IPS DF 6.9 (cell line): ENCODE measurements at places on chromosomes 12 and 14.

DNA sequence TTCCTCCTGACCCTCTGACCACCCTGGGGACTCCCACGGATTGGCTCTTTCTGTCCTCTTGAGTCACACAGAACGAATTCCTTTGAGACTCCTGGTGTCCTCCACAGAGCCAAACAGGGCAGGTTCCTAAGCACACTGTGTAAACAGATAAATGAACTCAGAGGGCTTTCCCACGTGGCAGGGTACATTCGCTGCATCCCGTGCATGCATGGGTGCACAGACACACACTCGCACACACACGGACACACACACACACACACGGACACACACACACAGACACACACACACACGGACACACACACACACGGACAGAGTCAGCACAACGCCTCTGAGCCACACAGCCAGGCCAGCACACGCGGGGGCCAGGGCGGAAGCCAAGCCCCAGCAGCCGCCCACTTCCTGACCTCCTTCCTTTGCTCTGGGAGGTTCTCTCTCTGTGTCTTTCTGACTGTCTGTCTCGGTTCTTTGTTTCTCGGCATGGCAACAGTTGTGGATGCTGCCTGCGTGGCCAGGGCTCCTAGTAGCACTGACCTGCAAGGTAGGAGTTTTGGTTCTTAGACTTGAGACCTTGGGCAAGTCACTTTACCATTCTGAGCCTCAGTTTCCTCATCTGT, 706 bp downstream of the CRACR2A start:
- DNase-seq = no peak

DNA sequence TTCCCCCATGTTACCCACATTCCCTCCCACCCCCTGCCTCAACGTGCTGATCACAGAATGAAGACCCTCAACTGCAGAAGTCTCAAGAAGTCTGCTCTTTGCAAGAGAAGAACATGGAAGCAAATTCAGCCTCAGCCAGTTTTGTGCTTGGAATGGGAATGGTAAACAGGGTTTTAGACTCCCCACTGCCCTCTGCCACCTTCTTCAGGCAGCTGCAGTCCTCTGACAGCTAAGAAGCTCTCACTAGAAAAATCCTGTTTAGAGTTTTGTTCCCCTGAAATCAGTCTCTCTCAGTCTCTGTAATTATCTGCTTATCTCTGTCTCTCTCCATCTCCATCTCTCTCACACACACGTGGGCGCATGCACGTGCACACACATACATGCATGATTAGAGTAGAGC, 85.4 kb downstream of the CRACR2A start:
- DNase-seq = no peak

- no peak for DNase-seq
Observed at GRCh38 chr12:122799641-122800243, 25.4 kb downstream of the CCDC62 start.

DNA sequence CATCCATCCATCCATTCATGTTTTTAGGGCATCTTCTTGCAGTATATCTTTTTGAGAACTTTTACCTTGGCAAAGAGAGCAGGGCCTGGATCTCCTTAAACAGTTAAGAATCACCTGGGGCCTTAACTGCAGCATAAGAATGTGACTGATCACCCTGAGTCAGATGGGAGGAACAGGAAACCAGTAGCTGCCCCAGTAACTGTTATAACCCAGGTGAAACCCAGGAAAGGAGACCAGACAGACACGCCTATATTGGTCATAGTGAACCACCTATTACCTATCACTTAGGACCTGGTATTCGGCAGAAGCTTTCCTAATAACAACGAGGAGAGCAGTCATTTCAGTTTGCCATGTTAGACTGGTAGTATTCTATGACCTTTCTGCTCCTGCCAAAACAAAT, 43.4 kb upstream of the NR2C1 start:
- DNase-seq = no peak

- DNase-seq = no peak
Observed at GRCh38 chr12:27572486-27573255, 48.7 kb downstream of the PPFIBP1 start.

- no peak for DNase-seq
Observed at GRCh38 chr14:38387821-38388220, 131.9 kb upstream of the CLEC14A start.

DNA sequence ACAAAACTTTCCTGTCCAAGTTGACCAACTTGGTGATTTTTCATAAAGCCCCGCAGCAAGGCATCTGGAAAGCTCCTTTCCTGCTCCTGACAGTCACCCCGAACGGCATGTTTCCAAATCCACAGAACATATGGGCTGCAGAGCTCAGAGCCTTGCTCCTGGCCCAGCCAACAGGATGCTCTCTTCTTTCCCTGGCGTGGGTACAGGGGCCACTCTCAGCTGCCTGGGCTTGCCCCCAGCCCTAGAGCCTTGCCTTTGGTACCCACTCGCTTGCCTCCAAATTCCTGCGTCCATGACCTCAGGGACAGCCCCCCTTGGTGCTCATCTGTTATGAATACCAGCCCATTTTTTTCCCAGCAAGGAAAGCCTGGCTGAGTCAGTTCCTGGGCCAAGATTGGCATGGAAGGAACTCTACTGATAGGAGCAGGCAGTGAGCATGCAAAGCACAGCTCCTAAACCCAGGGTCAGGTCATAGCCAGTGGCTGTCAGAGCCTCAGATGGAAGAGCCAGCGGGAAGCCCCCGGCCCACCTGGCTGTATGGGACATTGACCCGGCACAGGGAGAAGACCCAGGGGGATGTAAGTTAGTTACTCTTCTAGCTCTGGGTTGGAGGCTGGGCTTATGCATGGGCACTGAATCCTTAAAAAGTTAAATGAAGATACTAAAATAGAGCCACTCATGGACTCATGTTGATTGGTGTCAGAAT, 105.3 kb upstream of the RTL1 start:
- DNase-seq = no peak

GRCh38 chr12:121144416-121144914, 11.8 kb downstream of the P2RX7 start:
- no peak for DNase-seq

GRCh38 chr14:26835979-26836570, 238.2 kb upstream of the NOVA1 start:
- no peak for DNase-seq

- no peak for DNase-seq
Observed at GRCh38 chr14:96752594-96752993, 44.6 kb upstream of the VRK1 start.

- DNase-seq = no peak
Observed at GRCh38 chr14:32824195-32824594, 114.5 kb upstream of the NPAS3 start.

- DNase-seq = no peak
Observed at GRCh38 chr12:92927436-92928281, 1.4 kb downstream of the EEA1 start.

- peak; percentile 48 for DNase-seq
Observed at GRCh38 chr12:102300824-102301461, 103.3 kb upstream of the PMCH start.

DNA sequence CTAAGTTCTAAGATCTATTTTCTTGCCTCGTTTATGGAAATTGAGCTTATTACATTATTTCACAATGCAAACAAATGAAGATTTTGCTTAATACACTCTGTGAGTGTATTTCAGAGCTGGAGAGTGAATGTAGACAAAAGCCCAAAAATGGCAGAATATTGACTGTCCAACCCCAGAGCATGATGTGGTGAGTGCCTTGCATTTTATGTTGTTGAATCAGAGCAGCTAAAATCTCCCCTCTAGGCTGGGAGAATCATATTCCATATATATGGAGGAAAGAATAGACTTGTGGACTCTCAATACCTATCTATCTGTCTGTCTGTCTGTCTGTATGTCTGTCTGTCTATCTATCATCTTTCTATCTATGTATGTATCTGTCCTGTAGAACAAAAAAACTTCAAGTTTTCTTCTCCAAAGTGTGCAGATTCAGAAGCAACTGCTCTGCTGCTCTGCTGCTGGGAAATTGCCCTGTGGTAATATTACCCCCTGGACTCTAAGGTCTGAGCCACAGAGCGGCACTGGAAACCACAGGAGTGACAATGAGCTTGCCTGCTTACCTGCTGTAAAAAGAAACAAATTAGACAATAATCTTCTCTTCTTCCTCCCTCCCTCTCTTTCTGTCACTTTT, 209.4 kb upstream of the PRICKLE1 start:
- no peak for DNase-seq
